ENCODE measurements at places on chromosomes 11 and 22.

GRCh38 chr11:58562375-58562800 lies 13.3 kb downstream of the LPXN start:
- no peak for DNase-seq

DNA sequence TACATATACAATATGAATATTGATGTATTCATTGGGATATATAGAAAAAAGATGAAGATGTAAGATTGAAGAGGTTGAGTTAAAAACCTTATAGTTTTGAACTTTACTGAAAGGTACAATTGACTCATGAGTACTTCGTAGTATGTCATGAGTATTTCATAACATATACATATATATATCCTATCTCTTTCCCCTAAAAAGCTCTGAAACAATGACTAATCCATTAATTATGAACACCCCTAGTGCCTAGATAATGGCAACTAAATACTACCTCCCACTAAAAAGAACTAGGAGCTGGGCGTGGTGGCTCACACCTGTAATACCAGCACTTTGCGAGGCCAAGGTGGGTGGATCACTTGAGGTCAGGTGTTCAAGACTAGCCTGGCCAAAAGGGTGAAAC lies 31.5 kb downstream of the SLC35F2 start:
- no peak for DNase-seq

GRCh38 chr22:21108379-21109115 lies 62.8 kb downstream of the LRRC74B start:
- DNase-seq, result no peak

GRCh38 chr11:72585762-72586311 lies 88.4 kb downstream of the PDE2A start:
- peak; percentile 61 for DNase-seq

DNA sequence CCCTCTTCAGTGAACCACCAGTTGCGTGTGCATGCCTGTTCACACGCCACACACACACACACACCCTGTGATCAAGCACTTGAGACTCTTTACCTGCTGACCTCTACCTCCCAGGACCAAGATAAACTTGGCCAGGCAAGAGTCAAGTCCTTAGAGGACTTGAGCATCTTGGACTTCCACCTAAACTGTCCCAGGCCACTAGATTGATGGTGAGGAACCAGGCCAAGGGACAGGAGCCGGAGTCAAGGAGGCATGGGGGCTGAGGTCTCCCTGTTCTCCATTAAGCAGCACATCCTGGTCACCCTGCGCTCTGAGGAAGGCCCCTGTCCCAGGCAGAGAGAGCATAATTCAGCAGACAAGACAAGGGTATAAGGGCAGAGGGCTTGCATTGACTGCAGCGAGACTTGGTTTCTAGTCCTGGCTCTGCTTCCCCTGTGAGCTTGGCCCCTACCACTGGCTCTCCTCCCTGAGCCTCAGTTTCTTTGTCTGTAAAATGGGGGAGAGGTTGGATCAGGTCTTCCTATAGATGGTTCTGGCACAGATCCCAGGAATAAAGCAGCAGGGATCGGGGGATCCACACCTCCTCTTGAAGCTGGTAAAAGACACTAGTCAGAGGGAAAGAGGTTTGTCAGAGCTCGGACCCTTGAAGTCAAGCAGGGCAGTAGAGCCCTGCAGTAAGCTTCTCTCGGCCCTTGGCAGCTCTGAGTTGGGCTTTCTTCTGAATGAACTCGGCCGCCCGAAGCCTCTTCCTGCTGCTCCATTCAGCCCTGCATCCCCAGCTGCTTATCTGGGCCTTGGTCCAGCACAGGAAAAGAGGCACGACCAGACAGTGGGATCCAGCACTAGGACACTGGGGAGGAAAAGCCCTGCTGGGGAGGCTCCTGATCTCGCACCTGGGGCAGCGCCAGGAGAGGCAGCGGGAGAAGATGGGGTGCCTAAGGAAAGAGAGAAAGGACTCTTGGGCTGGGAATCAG lies 2.0 kb downstream of the CREB3L1 start:
- no peak for DNase-seq

DNA sequence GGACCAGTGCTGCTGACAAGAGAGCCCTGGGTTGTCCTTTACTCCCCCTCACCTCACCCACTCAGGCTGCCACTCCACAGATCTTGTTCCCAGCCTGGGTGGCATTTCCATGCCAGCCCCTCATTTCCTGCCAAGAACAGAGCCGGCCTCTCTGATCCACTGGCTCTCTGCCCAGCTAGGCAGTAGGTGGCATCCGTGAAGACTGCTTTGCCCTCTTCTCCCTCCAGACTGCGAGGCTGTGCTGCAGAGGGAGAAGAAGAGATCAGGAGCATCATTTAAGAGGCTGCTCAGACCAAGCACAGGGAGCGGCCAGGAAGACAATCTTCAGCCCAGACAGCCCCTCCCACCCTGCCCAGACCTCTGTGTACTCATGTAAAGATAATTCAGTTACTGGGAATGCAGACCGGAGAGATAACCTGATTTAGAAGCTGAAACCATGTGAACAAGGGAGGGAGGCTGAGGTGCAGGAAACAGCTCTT lies 126.9 kb upstream of the NCAM1 start:
- DNase-seq, result no peak

DNA sequence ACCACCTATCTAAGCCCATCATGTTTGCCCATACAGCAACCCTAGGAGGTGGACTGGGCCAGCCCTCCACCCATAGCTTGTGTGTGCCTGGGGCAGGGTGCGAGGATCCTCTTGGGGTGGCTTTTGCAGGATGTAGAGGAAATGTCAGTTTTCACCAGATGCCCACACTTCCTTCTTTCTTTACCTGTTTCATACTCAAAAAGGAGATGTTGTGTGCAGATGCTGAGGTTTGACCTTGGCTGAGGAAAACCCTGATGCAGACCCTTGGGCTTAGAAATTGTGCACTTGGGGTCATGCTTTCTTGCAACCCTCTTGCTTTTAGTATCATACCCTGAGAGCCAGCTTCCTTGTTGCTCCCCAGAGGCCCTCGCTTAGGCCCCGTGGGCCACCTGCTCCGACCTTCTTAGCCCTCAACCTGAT lies 2.2 kb downstream of the HTR3A start:
- no peak for DNase-seq

- no peak for DNase-seq
Measured at GRCh38 chr11:12214751-12215150, 104.4 kb downstream of the MICAL2 start.

DNA sequence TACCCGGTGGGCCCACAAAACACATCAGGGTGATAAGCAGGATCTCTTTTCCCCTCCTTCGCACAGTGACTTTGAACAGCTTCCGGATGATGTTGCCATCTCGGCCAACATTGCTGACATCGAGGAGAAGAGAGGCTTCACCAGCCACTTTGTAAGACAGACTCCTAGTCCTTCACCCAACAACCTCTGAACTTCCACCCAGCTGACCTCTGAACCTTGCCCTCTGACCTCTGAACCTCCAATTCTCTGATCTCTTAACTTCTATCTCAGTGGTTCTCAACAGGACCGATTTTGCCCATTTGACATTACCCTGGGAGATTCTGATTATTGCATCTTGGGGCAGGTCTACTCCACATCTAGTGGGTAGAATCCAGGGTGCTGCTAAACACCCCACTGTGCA lies 3.2 kb downstream of the NCF4 start:
- DNase-seq, result no peak

DNA sequence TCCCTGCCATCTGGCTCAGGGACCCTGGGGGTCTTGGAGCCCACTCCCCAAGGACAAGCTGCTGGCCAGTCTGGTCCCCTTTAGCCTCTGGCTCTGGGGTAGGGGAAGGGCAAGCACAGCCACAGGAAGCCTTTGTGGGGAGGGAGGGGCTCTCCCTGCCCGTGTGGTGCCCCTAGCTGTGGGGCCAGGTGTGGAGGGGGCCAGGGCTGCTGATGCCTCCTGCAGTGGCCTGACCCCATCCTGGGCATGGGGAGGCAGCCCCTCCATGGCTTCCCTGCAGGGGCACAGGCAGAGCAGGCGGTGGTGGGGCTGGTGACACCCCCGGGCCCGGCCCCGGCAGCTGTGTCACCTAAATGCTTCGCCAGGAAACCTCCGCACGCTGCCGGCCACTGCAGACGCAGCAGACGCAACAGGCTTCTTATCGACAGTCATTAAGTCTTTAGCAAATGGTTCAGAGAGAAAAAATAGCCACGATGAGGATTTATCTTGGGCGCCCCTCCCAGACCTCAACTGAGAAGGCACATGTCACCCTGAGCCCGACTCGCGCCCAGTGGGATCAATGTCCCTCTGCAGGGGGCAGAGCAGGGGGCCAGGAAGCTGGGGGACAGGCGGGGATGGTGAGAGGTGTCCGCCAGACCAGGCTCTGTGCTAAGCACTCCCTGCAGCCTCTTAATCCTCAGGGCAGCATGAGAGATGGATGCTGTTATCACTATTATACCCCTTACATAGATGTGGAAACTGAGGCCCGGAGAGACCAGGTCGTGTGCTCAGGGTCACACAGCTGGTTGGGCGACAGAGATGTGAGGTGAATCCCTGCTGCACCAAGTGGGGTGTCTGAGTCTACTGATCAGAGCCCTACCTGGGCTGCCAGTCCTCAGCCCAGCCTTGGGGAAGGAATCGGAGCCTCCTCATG lies 33.9 kb downstream of the FLRT1 start:
- DNase-seq, result no peak

DNA sequence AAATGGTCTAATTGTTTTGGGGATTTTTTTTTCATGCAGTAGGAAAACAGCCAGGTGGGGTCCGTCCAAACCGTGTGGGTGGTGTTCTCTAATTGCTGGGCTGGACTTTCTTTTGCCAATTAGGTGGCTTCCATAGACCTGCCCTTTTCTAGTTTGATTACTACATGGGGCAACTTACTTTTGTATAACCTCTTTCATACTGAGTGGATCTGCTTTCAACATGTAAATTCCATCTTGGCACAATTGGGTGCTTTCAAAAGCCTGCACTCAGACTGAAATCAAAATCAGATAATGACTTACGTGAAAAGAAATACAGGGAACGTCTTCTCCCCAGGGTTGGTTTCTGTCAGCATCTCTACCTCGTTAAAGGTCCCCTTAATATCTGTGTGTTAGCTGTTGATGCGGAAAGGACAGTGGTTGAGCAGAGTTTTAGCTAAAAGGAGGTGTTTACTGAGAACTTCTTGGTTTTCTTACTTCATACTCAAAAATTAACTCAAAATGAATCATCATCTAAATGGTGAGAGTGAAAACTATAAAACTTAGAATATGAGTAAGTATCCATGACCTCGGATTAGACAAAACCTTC lies 72.1 kb downstream of the BARX2 start:
- no peak for DNase-seq

GRCh38 chr22:18973264-18974031 lies 37.4 kb upstream of the PRODH start:
- no peak for DNase-seq

- no peak for DNase-seq
Measured at GRCh38 chr22:43094551-43094950, 5.4 kb upstream of the TTLL1 start.

DNA sequence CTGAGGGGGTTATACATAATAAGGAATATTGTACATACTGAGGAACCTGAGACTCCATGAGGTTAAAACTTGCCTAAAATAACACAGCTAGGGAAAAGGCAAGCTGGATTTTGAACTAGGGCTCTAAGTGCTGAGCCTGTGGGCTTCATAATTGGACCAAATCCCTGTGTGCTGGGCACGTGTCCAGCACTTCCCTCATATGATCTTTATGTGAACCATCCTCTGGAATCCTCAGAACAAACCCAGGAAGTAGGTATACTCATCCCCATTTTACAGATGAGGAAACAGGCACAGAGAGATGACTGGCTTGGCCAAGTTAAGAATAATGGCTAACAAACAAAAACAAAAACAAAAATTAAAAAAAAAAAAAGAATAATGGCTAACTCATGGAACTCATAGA lies 14.9 kb downstream of the RTN4RL2 start:
- DNase-seq, result no peak

DNA sequence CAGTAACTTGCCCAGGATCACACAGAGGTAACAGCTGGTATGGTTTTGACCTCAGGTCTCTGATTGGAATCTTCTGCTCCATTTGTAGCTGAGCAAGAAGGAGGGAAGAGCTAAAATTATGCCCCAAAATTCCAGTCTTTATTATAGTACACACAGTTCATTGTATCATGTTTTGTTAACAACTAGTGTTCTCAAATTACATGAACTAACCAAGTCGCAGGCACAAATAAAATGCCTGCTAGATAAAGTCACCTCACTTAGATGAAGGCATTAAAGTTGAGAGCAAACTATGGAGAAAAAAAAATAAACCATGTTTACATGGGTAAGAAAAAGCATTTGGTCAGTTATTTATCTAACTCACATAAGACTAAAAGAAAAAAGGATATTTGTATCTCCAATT lies 58.8 kb downstream of the PDGFD start:
- DNase-seq, result no peak

DNA sequence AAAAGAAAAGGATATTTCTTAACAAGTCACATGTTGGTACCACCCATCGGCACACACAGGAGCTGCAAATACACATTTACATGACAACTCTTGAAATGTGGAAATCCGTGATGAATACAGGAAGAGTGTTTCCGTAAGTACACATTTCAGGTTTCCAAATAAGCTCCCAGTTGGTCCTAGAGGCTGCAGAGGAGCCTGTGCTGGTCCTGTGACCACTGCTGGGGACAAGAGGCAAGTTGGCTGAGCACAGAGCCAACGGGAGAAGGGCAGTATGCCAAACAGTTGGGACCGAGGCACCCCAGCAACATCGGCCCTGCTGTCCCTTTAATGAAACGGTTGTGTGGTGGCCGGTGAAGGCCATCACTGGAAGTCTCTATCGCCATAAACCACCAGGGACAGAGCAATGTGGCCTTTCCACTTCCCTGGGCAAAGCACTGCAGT lies 38.5 kb upstream of the ARFGAP3 start:
- DNase-seq, result no peak

DNA sequence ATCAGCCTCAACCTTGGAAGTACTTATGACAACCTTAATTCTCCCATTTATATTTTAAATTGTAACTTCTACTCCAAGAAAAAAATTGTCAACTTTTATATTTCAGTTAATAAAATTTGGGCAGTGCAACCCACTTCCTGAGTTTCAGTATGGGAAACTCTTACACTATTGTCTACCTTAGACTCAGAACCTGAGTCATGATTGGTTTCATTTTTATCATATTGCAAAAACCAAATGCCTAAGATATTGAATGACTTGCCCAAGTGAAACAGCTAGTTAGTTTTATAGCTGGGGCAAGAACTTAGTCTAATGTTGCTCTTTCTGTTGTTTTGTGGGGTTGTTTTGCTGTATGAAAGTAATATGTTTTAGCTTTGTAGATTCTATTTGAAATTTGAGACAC lies 334.0 kb upstream of the ARHGAP42 start:
- DNase-seq, result no peak

DNA sequence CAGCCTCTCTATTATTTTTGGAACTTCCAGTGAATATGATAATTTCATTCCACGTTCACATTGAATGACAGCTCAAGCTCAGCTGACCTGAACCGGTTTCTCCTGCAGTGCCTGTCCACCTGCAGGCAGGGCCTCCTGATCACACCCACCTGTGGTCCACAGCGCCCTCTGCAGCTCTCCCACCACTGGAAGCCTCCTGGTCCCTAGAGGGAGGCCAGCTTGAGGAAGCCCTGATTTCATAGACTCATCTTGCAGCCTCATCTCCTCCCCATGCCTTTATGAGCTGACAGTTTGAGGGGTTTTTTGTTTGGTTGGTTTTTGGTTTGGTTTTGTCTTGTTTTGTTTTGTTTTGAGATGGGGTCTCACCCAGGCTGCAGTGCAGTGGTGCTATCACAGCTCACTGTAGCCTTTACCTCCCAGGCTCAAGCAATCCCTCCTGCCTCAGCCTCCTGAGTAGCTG lies 29.9 kb upstream of the MALAT1 start:
- peak; percentile 35 for DNase-seq
